ENCODE measurements at places on chromosomes 7 and 10. TPM values are rescaled to one million over a fixed set of nuclear protein-coding genes. Genes with fewer than 3 reads are reported as not detected.

GRCh38 chr7:139897422-139898090 lies 68.5 kb downstream of the TBXAS1 start:
- no peak overlapping the region for H3K4me3 ChIP-seq
- no peak overlapping the region for H3K27ac ChIP-seq
- H3K36me3 ChIP-seq = no peaks in the 10 kb centered on the region
- H3K4me1 ChIP-seq = no peaks in the 10 kb centered on the region
- DNase-seq = no peak

DNA sequence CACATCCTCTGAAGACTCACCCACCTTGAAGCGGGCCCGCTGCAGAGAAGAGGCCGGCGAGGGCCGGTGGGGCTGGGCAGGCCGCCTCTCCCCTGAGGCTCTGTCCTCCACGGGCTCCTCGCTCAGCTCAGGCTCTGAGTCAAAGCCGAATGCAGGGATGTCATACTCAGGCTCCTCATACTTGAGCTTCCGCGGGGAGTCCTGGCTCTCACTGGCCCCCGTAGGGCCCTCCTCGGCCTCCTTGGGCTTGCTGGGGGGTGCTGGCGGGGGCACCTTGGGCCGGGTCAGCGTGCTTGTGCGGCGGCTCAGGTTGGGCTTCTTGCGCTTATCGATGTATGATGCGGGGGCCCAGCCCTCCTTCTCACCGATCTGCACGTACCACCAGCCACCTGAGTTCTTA lies 109.9 kb downstream of the NEURL1 start:
- H3K4me1 ChIP-seq = no peaks in the 10 kb centered on the region
- no peak overlapping the region for H3K4me3 ChIP-seq
- peaks cover 5% of the 10 kb centered on the region for H3K36me3 ChIP-seq
- DNase-seq = no peak
- H3K27me3 ChIP-seq = no peaks in the 10 kb centered on the region

The NYAP1 gene
- total RNA-seq = 0.41 TPM

The PALD1 gene
- total RNA-seq = 14.4 TPM

Measured in kidney (tissue), 22 donors.